ENCODE measurements at places on chromosomes 12 and 14.

GRCh38 chr14:49092345-49092744 is 493.8 kb downstream of the RPS29 start:
- DNase-seq: no peak

DNA sequence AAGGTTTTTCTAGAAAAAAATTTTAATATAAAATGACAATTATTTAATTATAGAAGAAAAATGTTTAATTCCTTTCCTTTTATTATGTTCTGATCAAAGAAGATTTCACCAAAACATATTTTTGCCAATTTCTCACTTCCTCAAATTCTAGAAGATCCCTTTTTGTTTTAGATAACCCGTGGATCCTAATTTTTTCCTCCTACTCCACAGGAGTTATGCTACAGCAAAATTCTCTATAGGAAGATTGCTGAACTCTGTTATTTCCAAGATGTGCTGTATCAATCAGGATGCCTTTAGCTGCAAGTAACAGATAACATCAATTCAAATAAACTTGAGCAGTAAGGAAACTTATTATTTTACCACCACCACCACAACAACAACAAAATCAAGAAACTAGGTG is 3.8 kb upstream of the SNX6 start:
- DNase-seq: no peak

- no peak for DNase-seq
These were observed 89.9 kb downstream of the NT5DC3 start for GRCh38 chr12:103751171-103751570.

- no peak for DNase-seq
These were observed 45.3 kb upstream of the HECTD1 start for GRCh38 chr14:31252865-31253264.

GRCh38 chr12:79517363-79517762 is 173.4 kb downstream of the PAWR start:
- no peak for DNase-seq

GRCh38 chr14:95510804-95511203 is 5.6 kb downstream of the SYNE3 start:
- DNase-seq: no peak
